ENCODE measurements at places on chromosomes 4 and X.

DNA sequence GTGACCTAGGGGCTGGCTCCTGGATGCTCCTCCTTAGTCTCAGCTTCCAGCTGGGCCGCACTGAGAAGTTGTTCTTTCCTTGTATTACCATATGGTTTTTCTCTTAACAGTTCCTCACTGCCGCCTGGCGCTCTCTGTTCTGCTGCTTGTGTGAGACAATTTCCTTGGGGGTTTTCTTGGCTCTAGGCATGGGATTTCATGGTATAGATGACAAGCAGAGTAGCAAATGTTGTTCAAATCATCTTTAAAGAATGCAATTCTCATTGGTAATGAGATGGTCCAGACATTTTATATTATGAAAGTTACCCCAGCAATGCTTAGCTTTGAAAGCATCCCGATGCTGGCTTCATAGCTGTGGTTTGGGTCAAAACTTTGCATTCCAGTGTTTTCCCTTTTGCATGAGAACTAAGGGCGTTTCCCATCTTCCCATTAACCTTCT, 37.6 kb downstream of the SEPTIN11 start:
- DNase-seq, result no peak

DNA sequence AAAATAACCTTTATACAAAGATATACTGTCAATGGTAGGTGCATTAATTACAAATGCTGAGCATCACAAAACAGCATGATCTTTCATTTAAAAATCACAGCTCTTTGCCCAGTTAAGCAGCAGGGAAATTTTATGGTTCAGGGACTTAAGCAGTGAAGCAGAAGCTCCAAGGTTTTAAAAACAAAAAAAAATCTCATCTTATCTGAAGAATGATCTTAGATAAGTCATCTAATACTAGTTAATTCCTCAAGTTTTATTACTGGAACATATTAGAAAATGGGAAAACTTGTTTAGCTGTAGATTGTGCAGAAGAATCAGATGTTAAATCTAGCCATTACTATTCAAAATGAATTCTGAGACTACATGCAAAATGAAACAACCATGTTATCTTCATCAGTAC, 289.9 kb downstream of the GASK1B start:
- DNase-seq, result no peak

DNA sequence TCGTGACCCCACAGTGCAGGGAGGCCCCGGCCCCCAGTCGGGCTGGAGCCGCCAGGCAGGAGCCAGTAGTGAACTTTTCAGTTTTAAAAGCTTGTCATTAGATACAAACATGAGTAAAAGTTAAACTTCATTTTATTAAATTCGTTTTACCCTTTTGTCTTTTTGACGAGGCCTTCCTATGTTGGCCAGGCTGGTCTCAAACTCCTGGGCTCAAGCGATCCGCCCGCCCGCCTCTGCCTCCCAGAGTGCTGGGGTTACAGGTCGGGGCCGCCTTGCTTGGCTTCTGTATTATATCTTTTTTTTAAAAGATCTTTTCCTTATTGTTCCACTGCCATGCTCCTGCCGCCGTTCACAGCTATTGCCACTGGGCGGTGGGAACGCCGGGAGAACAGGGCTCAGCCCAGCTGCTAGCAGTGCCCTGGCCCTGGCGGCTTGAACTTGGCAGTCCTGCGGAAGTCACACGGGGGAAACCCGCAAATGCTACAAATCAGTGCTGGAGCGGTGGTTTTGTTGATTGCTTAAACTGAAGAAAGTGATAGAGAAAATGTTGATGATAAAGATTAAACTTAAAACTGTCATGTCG, 968 bp upstream of the NELFA start:
- DNase-seq, result peak; percentile 60

DNA sequence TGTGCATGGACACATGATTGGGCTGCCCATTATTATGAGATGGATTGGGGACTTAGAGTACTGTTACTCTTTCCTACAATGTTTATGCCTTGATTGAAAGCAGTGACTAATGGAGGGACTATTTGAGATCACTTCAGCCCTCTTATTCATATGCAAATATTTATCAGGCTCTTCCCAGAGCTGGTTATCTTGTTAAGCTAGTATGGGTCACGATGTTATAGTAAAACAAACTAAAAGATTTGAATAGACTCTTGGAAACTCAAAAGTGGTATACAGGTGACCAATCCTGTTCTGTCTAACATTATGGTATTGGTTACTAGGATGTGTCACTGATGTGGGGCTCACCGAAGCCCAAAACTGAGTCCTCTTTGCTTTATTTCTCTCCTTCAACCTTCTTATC, 306.2 kb upstream of the CASK start:
- no peak for DNase-seq

DNA sequence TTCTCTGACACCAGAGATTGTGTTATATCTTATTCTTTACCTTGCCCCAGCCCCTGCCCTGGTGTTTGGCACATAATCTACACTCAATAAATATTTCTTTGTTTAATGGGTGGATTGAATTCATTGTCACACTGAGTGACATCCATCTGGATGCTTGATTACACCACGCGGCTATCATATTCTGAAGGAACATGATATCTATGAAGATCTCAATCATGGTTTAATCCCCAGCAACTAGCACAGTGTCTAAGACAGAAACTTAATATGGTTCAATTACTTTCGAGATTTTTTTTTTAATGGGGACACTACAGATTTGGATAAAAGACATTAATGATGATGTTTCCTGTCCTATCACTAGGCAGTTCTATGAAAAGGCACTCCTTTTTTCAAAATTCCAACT, 246.3 kb downstream of the PALLD start:
- DNase-seq, result no peak

DNA sequence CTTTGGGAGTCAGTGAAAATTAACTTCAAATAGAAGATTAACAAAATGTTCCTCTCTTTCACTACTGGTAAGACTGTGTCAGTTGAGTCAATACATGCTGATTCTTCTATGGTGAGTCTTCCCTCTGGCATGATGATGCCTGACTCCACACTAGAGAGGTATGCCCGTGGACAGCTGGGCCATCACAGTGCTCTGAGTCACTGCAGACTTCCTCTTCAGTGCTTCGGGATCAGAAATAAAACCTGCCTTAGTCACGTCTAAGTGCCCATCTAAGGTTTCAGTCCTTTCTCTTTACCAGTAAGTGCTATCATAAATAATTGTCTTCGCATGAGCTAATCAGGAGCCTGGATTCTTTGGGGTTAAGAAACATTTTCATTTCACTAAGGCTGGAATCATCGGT, 1.6 kb upstream of the ASB5 start:
- DNase-seq, result peak; percentile 4

DNA sequence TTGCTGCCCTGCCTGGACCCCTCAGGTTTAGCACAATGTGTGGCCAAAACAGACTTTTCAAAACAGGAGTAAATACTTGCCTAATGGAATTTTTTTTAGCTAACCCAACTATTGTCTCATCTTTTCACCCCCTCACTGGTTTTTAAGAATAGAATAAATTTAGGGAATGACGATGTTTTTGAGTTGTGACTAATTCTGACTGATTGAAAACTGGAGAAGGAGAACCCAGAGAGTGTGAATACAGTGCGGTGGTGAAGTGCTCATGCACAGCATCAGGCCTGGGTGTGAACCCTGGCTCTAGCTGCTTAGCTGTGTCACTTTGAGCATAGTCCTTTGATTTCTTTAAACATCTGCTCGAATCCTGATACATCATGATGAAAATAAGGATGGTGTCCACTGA, 10.5 kb downstream of the ANTXR2 start:
- no peak for DNase-seq

GRCh38 chrX:34565981-34566380, 91.1 kb downstream of the TMEM47 start:
- no peak for DNase-seq

GRCh38 chr4:10118048-10119004, 1.7 kb upstream of the WDR1 start:
- no peak for DNase-seq

DNA sequence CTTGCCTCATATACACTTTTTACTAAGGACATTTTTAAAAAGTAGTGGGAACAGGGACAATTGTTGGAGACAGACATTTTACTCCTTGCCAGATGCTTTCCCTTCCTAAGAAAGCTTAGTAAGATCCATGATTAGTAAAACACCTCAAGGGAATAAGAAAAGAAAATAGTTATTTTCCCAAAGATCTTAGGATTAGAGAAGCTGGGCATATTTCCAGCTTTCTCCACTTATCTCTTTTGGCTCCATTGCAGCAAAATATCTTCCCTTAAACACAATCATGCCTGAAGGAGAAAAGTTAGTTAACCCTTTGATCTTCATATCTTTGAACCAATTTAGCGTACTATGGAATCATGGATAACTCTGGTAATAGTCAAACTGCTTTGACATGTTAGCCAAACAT, 257.9 kb downstream of the PCDH18 start:
- DNase-seq, result no peak

- no peak for DNase-seq
These were observed 702 bp upstream of the CDKN2AIP start for GRCh38 chr4:183443655-183444213.

- no peak for DNase-seq
These were observed 79.7 kb downstream of the BCOR start for GRCh38 chrX:40018041-40018440.

- DNase-seq, result no peak
These were observed 23.6 kb upstream of the TBC1D14 start for GRCh38 chr4:6885953-6886557.

- no peak for DNase-seq
These were observed 135.8 kb upstream of the ATP6AP2 start for GRCh38 chrX:40444798-40445496.

- DNase-seq, result no peak
These were observed 181.3 kb upstream of the KLF3 start for GRCh38 chr4:38482696-38483095.

DNA sequence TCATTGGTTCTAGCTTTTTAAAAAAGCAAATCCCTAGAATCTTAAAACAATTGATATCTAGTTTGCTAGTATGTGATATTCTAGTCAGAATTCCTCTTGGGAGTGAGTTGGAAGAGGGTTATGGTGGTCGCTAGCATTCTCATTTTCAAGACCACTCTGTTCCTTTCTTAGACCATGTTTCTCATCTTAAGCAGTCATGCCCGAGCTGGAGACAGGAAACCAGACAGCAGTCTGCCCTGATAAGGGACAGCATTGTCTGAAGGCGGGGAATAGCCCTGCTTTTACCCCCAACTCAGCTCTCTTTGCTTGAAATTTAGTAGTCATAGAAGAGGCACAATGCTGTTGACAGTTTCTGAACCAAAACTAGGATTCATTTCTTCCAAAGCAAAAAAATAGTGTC, 5.2 kb downstream of the KLF3 start:
- DNase-seq, result no peak

- no peak for DNase-seq
These were observed 43.5 kb downstream of the DDIT4L start for GRCh38 chr4:100146756-100147155.

DNA sequence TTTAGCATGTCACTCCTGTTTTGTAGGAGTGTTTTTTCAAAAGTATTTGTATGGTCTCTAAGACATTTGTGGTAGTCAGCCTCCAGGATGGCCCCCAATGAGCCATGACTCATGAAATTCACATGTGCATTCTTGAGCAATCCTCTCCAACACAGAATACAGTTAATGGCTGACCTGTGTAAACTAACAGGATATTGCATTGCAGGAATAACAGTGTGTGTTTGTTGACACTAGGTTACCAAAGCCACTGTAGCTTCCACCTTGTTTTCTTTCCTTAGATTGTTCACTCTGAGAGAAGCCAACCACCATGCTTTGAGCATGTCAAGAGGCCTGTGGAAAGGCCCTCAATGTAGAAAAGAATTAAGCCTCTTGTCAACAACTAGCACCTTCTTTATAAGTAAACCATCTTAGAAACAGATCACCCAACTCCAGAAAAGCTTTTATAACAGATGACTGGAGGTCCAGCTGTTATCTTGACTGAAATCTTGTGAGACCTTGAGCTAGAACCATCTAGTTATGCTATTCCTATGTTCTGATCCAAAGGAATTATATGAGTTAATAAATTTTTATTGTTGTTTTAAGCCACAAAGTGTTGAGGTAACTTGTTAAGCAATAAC, 28.5 kb downstream of the TBCK start:
- no peak for DNase-seq

GRCh38 chrX:101377547-101377946, 8.4 kb downstream of the BTK start:
- no peak for DNase-seq

- DNase-seq, result no peak
These were observed 53.4 kb downstream of the ZNF518B start for GRCh38 chr4:10403633-10404445.

GRCh38 chrX:119948381-119948780, 4.8 kb upstream of the NKAP start:
- no peak for DNase-seq

DNA sequence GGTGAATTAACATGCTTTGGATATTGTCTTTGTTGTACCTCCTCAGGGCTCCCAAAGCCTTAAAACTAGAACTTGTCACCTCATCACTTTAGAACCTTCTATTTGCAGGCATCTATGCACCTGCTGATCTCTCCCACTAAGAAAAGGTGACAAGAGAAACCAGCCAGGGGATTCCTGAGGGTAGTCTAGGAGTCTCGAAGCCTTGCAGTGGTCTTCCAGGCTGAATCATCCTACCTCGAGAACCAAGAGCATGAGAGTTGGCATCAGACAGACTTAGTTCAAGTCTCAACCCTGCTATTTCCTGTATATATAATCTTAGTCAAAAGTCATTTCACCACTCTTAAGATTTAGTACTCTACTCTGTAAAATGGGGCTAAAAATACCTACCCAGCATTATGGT, 29.6 kb downstream of the RTL5 start:
- no peak for DNase-seq

- DNase-seq, result no peak
These were observed 77.0 kb upstream of the STOX2 start for GRCh38 chr4:183828125-183828524.

DNA sequence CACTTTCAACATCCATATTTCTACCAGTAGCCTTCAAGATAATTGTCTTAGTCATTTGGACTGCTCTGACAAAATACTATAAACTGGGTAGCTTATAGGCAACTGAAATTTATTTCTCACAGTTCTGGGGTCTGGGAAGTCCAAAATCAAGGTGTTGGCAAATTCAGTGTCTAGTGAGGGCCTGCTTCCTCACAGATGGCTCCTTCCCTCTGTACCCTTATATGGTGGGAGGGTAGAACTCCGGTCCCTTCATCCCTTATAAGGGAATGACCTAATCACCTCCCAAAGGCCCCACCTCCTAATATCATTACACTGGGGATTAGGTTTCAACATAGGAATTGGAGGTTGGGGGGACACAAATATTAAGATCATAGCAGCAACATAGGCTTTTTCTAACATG, 7.4 kb upstream of the TBC1D25 start:
- DNase-seq, result no peak

Measured in nephron progenitor cell (in vitro differentiated cells).